ENCODE measurements at places on chromosomes 3 and 15.
A peak's percentile ranks its signal among the peaks of the same experiment; 100 is the strongest.

- DNase-seq: no peak
Measured at GRCh38 chr3:127485396-127486170, 105.0 kb downstream of the TPRA1 start.

- no peak for DNase-seq
Measured at GRCh38 chr3:35654476-35654875, 15.2 kb downstream of the ARPP21 start.

DNA sequence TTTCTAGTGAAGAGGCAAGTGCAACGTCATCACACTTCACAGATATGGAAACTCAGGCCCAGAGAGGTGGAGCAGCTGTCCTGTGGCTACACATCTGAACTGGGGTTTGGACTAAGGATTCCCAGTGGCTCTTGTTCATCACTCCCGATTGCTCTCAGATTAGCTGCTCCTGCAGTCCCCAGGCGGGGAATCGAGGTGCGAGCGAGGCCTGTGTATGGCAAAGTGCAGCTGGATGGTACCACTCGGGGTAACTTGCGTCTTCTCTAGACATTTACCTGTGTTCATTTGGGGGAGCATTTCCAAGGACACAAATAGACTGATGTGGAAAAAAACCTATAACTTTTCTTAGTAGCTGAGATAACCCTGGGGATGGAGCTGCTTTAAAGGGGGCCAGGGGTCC is 45.9 kb upstream of the TRPM1 start:
- DNase-seq: no peak

DNA sequence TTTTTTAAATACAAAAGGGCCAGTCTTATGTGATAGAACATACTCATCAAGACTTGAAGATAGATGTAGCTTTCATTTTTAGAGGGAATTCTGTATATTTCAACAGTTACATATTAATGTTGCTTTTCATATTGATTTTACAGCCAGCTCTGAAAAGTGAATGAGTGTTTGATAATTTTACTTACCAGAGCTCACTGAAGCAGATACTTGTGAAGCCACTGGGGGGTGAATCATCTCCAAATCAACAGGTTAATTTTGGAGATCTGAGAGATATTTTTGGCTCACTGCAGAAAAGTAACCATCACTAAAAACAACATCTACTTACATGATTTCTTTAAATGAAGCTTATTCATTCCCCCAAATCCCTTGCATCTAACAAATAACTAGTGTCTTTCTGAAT is 24.7 kb downstream of the TNFAIP8L3 start:
- DNase-seq: no peak

DNA sequence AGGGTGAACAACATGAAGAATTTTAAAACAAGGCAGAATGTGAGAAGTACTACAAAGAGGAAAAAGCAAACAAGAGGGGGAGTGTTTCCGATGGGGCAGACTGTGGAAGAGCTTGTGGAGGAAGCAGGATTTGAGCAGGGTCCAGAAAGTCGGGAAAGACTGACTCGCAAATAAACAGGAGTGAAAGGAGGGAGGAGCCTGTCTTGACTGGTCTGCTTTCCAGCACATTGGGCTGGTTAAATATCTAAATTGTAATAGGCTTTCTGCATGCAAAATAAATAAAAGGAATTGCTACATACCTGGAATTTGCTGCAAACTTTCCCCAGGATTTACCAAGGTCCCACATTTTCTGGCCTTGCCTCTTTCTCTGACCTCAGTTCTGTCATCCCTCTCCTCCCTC is 132.1 kb downstream of the RORA start:
- DNase-seq: no peak

DNA sequence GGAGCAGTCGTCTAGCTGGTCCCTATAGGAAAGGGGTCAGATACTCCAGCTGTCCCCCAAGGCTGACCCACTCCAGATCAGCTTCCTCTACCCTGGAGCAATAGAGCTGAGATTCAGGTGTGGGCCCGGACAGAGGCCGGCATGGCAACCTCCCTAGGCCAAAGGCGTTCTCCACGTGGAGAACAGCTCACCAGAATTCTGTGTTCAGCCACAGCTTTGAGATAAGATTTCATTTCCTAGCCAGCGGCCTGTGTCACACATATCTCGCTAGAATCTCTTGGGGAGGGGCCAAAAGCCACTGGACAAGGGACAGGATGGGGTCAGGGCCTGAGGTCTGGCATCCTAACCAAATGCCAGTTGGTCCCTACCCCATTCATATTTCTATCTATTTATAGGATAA is 20.1 kb downstream of the SRGAP3 start:
- DNase-seq: no peak

GRCh38 chr3:113133140-113133539 is 78.2 kb upstream of the BOC start:
- DNase-seq: no peak

- no peak for DNase-seq
Measured at GRCh38 chr15:83673385-83673784, 19.5 kb downstream of the ADAMTSL3 start.

- DNase-seq: peak; percentile 56
Measured at GRCh38 chr3:196837819-196838420, 29.8 kb upstream of the SENP5 start.

All from natural killer cell (primary cell).